ENCODE measurements at places on chromosomes 5 and 9. TPM values are rescaled to one million over a fixed set of nuclear protein-coding genes. Genes with fewer than 3 reads are reported as not detected.

MLANA gene
- not detected for total RNA-seq

SH3TC2 gene
- total RNA-seq, result 9.7 TPM

HNRNPH1 gene
- total RNA-seq, result 383 TPM

- no peak overlapping the region for H3K4me3 ChIP-seq
- peaks cover 24% of the 10 kb centered on the region for H3K4me1 ChIP-seq
- peaks cover 4% of the 10 kb centered on the region for H3K36me3 ChIP-seq
- DNase-seq, result peak; percentile 32
- H3K27ac ChIP-seq, result no peak overlapping the region
These were observed 116.0 kb downstream of the TENT4A start for GRCh38 chr5:6829150-6829784.

- DNase-seq, result no peak
- H3K4me1 ChIP-seq, result peaks cover 53% of the 10 kb centered on the region
- H3K36me3 ChIP-seq, result peaks cover 5% of the 10 kb centered on the region
- H3K27me3 ChIP-seq, result no peaks in the 10 kb centered on the region
- H3K4me3 ChIP-seq, result no peak overlapping the region
These were observed 3.9 kb downstream of the BNC2 start for GRCh38 chr9:16866587-16866986.

- H3K27ac ChIP-seq, result no peak overlapping the region
- H3K36me3 ChIP-seq, result no peaks in the 10 kb centered on the region
- H3K4me3 ChIP-seq, result no peak overlapping the region
- DNase-seq, result no peak
These were observed 34.8 kb downstream of the VAV2 start for GRCh38 chr9:133957328-133957727.

- DNase-seq, result no peak
- no peaks in the 10 kb centered on the region for H3K27me3 ChIP-seq
- no peak overlapping the region for H3K4me3 ChIP-seq
These were observed 132.0 kb downstream of the FAM174A start for GRCh38 chr5:100667161-100667630.

All from HFFc6 (cell line).